ENCODE measurements at places on chromosomes 1 and 21.
A peak's percentile ranks its signal among the peaks of the same experiment; 100 is the strongest.

GRCh38 chr1:244049162-244050013, 1.7 kb upstream of the ZBTB18 start:
- DNase-seq = no peak

- peak; percentile 67 for DNase-seq
Measured at GRCh38 chr1:150364231-150365003, 470 bp downstream of the RPRD2 start.

DNA sequence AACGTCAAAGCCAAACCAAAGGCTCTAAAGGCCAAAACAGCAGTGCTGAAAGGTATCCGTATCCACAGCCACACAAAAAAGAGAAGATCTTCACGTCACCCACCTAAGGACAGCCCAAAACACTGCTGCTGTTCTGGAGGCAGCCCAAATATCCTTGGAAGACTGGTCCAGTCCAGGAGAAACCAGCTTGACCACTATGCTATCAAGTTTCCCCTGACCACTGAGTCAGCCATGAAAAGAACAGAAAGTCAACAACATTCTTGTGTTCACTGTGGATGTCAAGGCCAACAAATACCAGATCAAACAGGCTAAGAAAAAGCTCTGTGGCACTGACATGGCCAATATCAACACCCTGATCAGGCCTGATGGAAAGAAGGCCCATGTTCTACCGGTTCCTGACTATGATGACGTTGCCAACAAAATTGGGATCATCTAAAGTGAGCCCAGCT, 32.1 kb downstream of the ARID4B start:
- no peak for DNase-seq

- no peak for DNase-seq
Measured at GRCh38 chr1:6389971-6390370, 3.6 kb downstream of the ACOT7 start.

DNA sequence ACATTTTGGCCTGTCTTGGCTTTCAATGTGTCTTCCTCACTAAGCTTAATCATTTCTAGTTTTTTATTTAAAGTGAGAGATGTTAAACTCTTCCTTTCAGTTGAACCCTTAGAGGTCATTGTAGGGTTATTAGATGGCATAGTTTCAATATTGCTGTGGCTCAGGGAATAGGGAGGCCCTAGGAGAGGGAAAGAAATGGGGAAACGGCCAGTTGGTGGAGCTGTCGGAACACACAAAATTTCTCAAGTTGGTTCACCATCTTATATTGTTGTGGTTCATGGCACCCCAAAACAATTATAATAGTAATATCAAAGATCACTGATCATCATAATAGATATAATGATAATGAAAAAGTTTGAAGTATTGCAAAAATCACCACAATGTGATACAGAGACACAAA, 31.4 kb upstream of the KAZN start:
- no peak for DNase-seq

DNA sequence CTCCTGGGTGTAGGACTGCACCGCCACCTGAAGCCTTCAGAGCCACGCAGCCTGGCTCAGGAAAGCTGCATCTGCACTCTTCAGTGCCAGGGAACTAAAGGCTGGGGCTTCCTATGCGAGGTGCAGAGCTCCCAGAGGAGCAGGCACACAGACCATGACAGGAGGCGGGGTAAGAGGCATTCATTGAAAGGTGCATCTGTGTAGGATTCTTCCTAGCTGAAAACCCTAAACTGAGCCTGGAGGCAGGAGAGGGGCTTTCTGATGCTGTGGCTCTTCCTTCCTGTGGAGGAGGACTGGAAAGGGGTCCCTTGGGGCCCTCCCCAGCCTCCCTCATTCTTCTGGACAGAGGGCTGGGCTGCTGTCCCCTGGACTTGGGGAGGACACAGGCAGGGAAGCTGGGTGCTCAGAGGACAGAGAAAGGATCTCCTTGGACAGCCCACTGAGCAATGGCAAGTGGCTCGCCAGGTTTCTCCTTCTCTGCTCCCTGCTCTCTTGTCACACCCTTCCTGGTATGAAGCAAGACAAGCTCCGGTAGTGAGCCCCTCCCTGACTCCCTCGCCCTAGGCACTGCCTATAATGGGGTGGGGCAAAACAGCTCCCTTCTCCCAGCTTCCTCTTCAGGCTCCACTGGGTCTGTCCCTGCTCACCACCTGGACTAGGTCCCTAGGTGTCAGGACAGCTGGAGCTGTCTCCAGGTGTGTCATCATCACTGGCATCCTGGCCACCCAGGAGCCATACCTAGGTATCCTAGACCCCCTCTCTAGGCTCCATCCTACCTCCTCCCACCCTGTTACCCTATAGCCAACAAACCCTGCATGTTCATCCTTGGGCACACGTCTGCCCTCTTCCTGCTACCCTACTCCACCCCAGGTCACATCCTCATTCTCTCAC, 20.0 kb downstream of the S100A6 start:
- no peak for DNase-seq

- DNase-seq = no peak
Measured at GRCh38 chr21:39153373-39153772, 29.9 kb downstream of the PSMG1 start.

DNA sequence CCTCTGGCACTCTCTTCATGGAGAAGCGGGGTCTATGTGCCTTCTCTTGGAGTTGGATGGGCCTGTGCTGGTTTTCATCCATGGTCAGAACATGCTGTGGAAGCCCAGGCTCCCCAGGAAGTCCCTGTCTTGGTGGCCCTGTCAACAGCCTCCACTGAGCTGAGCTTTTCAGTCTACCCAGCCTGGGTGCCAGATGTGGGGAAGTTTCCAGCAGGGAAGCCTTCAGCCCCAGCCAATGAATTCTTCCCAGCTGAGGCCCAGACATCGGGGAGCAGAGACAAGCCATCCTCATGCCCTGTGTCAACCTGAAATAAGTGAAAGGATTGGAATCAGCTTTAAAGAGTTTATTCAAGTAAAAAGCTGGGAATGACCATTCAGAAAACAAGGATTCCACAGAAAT, 75.1 kb upstream of the PGBD5 start:
- DNase-seq = no peak

GRCh38 chr1:84973498-84974334, 23.2 kb downstream of the MCOLN2 start:
- DNase-seq = no peak

DNA sequence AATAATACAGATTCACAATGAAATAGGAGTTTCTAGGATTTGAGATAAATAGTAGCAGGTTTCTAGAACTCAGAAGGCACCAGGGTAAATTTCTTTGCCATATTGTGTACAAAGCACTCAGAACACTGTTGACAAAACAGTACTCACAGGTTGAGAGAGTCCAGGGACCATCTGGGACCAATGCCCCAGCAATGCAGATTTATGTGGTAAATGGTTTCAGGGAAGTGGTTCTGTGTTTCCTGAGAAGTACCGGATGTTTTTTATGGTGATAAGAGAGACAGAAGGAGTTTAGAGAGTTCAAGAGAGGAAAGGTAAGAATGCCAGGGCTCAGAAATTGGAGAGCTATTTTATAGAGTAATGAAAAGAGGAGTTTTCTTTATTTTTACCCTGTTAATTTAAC, 29.6 kb upstream of the DIPK1A start:
- no peak for DNase-seq

DNA sequence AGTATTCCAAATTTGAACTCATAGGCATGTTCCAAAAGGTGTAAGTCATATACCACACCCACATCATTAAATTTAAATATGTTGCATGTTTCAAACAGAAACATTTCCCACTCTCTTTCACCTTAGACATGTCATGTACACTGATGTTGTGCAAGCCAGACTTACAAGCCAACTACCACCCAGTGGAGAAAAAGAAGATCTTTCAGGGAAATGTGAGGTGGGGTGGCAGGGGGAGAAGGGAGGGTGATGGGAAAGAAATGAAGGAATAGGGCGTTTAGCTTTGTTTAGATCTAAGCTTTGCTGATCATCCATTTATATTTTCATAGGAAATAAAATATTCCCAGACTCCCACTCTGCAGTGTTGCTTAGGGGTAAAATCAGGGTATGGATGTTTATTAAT, 1.6 kb downstream of the NEGR1 start:
- no peak for DNase-seq

- no peak for DNase-seq
Measured at GRCh38 chr1:160911925-160912324, 26.9 kb upstream of the ITLN1 start.

GRCh38 chr1:167107456-167107855, 13.6 kb downstream of the STYXL2 start:
- DNase-seq = peak; percentile 54

- no peak for DNase-seq
Measured at GRCh38 chr1:111535256-111536191, 32.1 kb upstream of the ADORA3 start.
